D721Med (cell line): ENCODE measurements at places on chromosomes 5 and 9.

- DNase-seq: no peak
Observed at GRCh38 chr9:124946167-124946566, 5.3 kb upstream of the GOLGA1 start.

DNA sequence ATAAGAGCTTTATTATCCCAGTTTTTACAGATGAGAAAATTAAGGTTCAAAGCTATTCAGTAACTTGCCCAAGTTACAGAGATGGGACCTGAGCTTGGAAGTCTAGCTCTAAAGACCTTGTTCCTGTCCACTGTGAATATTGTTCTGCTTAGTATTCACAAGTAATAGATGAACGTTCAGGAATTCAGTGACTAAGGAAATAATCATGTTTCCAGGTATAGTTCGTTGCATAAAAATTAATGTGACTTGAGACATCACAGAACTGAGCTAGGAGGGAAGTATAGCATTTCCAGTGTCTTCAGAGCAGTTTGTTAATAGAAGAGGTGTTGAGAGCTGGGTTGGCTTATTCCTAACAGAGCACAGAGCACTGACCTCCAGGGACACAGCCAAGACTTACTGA, 136.1 kb downstream of the FGF1 start:
- no peak for DNase-seq

GRCh38 chr5:112691339-112691680, 46.4 kb upstream of the APC start:
- DNase-seq: no peak

DNA sequence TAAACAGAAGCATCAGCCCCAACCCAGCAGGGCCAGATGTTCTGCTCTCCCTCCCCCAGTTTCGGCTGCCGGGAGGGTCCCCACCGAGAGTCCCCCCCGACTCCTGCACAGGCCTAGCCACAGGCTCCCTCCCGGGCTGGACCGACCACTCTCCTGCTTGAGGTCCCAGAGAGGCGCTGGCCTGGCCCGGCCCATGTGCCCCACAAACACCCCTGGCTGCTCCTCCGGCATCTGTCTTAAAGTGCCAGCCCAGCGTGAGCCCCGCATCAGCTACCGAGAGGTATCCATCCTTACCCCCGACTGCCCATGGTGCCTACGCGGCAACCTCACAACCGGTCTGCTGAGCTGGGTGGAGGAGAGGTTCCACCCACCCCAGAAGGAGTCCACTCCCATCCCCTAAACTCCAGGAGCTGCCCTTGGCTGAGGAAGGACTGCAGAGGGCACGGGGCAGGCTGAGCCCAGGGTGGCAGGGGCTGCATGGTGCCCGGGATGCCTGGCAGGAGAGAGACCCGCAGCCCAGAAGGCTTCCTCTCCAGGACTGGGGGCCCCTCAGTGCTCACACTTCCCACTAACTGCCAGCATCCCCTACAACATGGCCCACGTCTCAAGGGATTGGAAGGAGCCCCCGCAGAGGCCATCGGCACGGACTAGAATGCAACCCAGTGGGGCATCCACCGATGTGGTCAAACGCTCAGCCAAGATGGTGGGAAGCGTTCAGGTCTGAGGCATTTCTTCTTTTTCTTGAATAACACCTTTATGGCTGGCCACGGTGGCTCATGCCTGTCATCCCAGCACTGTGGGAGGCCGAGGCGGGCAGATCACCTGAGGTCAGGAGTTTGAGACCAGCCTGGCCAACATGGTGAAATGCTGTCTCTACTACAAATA, 15.6 kb upstream of the EGFL7 start:
- DNase-seq: no peak

DNA sequence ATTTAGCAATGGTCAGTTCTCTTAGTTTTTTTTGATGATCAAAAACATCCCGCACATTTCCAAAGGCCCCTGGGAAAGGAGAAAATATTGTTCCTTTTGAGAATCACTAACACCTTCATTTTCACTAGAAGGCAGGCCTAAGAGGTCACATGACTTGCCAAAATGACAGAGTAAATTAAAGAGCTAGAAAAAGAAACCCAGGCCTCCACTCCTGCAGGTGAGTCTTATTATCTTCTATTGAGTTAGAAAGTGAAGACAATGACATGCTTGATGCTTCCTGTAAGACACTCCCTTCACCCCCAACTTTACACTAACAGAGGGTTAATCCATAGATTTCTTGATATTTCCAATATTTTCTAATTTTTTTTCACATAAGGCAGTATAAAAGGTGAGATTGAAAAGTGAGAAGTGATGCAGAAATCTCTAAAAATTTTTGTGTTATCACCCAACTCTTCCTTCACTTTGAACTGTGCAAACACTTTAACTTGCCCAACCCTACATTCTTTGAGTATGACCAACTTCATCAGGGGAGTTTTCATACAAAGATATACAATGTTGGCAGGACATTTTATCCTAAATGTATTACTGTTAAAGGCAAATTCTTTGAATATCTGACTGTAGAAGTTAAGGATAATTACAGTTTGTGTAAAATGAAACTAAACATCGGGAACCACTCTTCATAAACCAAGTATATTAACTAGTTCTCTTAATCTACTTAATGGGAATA, 57.1 kb downstream of the SUB1 start:
- no peak for DNase-seq

GRCh38 chr5:172455511-172456061, 1.3 kb upstream of the SH3PXD2B start:
- no peak for DNase-seq

GRCh38 chr5:61412361-61412760, 80.3 kb downstream of the ZSWIM6 start:
- no peak for DNase-seq

GRCh38 chr9:80146466-80146865, 574.7 kb downstream of the TLE4 start:
- no peak for DNase-seq

DNA sequence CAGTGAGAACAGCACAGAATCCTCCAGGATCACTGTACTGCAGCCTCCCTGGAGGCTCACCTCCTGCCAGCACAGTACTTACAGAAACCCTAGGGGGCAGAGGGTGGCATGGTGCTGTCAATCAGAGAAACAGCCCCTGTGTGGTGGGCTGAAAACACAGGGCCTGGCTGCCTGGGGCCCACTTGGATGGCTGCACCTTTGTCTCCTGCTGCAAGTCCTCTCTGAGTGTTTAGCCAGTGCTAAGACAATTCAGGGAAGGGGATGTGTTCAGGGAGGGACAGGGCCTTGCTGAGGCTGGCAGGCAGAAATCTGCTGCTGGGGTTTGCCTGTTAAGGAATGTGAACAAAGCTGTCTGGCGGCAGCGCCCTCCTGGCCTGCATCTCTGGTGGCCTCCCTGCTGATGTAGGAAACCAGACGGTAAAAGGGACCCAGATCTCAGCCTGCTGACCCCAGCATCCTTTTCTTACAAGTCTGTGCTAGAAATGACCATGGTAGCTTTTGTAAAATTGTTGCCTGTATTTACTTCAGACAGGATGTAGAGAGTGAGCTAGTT, 39.5 kb downstream of the PRRC2B start:
- no peak for DNase-seq

DNA sequence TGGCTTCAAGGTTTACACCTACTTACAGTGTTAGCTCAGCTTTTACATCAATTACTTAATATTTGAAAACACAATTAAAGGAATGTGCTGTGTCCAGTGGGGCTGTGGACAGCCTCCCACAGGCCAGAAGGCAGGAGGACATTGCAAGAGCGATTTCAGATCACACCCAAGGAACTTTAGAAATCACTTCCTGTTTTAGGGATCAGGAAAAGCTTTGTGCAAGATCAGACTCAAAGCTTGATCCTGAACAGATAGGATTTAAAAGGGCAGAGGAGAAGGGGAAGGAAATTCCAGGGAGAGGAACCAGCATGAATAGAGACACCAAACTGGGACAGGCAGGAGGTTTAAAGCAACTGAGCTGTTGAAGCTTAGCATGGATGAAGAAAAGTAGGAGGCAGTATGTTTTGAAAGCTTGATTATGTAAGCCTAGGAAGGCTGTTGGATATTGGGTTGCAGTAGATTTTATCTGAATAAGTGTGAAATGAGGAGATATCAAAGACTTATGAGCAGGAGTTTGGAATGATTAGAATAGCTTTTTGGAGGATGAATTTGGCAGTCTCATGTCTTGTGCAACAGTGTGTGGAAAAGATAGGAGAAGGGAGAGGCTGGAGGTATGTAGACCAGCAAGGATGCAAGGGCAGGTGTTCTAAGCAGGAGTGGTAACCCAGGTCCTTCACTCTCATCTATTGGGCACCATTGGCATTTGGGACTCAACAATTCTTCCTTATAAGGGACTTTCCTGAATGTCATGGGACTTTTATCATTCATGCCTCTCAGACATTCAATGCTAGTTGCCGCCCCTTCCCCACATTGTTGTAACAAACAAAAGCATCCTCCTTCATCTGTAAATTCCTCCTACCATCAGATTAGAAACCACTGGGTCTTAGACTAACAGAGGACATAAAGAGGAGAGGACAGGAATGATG, 123.5 kb downstream of the TARS1 start:
- no peak for DNase-seq

GRCh38 chr9:135589596-135590485, 28.3 kb downstream of the PAEP start:
- no peak for DNase-seq

DNA sequence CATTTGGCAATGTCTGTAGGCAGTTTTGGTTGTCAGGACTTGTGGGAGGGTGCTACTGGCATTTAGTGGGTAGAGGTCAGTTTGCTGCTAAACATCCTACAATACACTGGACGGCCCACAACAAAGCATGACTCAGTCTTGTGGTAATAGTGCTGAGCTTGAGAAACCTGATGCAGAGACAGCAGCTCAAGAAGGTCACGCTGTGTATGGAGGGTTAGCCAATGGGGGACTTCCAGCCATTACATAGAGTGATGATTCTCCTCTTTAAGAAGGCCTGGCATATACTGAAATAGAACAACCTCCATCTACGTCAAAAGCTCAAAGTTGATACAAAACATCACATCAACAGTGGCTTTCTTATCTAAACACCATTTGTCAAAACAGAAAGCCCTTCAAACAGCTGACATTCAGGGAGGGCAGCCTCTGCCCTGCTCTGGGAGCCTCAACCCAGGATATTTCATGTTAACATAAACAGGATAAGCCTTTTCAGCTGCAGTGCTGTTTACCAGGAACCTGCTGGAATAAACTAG, 143.0 kb downstream of the GPBP1 start:
- DNase-seq: no peak

GRCh38 chr5:59037941-59038797, 455.3 kb downstream of the RAB3C start:
- DNase-seq: no peak

DNA sequence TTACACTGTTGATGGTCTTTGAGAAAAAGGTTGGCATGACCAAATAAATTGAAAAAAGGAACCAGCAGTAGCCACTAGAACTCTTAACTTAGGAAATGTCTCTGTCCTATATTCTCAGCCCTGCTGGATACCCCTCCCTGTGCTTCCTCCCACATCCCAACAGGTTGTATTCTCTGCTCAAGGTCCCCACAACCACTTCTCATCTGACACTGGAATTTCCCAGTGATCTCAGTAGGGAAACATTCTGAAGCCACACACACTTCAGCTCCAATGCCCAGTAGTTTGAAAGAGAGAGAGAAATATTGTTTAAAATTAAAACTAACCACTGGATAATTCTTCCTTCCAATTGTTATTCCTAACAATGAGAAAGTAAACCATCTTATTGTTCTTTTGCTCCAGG, 30.0 kb upstream of the NREP start:
- no peak for DNase-seq
